ENCODE measurements at places on chromosomes 7 and 10.

- DNase-seq = no peak
Observed at GRCh38 chr10:84755311-84755710, 426.9 kb downstream of the CCSER2 start.

GRCh38 chr10:105797234-105797890 is 1156.3 kb downstream of the SORCS3 start:
- peak; percentile 8 for DNase-seq

DNA sequence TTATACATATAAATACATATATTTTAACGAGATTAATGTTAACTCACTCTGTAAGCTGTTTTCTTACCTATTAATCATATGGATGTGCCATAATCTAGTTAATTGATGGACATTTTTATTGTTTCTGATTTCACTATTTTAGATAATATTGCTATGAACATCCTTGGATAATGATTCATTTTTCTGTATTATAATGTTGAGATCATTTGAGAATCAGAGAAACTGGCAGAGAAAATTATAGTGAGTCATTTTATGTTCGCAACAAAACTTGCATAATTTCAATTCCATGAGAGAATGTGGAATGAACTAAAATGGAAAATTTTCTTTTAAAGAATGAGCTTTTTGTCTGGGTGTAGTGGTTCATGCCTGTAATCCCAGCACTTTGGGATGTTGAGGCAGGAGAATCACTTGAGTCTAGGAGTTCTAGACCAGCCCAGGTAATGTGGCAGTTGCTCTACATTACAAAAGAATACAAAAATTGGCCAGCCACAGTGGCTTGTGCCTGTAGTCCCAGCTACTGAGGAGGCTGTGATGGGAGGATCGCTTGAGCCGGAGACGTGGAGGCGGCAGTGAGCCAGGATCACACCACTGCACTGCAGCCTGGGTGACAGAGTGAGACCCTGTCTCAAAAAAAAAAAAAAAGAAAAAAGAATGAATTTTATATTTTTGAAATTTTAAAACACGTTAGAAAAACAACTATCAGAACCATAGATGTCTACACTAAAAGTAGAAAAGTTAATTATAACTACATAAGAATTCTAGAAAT is 40.5 kb downstream of the PAPSS2 start:
- DNase-seq = no peak

GRCh38 chr7:101902680-101903514 is 85.5 kb downstream of the CUX1 start:
- no peak for DNase-seq

DNA sequence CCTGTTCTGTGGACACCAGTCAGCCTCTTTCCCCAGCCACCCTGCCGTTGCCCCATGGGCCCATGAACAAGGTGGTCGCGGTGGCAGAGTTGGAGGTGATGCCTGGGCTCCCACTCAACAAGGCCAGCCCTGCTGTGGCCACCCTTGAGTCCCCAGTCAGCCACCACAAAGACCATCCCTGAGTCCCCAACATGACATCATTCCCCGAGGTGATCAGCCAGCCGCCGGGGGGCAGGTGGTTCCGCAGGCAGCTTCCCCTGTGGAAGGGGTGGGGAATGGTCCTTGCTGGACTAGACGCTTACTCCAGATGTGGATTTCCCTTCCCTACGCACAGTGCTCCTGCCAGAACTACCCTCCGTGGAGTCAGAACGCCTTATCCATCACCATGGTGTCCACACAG is 271.7 kb downstream of the PTPRN2 start:
- DNase-seq = no peak

GRCh38 chr7:140726281-140726680 is 29.8 kb downstream of the NDUFB2 start:
- peak; percentile 49 for DNase-seq

Measured in CD4-positive, CD25-positive, alpha-beta regulatory T cell (primary cell).